Cortex of kidney (tissue), 1 donor: ENCODE measurements at places on chromosomes 11 and 22.

DNA sequence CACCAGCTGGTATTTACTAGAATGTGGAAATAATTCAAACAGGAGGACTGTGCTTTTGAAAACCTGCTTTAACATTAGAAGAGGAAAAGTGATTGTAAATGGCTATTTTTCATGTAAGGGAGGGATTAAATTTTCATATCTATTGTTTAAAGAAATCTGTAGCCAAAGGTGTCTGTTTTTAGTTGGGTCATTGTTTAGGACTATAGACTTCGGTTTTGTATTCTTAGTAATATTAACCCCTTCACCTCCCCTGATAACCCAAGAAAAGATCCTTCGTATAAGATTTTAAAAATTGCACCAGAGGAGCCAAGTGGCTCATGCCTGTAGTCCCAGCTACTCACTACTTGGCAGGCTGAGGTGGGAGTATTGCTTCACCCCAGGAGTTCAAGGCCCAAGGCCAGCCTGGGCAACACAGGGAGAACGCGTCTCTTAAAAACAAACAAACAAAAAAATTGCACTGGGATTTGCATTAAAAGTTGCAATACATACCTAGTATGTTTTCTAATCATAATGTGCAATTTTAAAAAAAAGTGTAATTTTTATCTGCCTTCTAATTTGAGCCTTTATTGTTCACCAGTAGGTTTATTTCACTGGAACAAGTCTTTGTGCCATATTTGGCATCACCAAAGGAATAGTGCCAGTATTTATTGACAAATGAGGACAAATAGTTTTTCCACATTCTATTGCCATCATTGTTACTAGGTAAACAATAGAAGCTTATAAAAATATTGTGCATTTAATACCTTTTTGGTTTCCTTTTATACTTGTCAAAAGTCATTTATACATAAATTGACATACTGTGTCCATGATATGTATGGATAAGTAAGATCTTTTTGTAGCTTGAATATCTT is 34.3 kb downstream of the MTMR3 start:
- no peak for DNase-seq

DNA sequence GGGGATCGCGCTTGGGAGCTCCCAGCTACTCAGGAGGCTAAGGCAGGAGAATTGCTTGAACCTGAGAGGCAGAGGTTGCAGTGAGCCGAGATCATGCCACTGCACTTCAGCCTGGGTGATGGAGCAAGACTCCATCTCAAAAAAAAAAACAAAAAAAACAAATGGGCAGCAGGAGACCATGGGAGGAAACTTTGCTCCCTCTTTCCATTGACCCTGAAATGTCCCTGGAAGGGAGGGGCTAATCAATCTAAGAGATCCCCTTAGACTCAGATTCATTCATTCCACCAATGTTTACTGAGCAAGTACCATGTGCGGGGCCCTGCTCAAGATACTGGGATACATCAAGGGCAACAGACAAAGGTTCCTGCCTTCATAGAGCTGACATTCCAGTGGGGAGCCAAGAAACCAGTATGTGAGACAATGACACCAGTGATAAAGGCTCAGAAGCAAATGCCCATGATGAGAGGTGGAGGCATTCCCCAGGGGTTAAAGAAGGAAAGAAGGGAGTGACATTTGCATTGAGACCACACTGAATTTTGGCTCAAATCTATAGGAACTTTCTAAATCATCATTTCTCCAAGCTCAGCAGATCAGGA is 37.7 kb upstream of the TFIP11 start:
- DNase-seq, result no peak

DNA sequence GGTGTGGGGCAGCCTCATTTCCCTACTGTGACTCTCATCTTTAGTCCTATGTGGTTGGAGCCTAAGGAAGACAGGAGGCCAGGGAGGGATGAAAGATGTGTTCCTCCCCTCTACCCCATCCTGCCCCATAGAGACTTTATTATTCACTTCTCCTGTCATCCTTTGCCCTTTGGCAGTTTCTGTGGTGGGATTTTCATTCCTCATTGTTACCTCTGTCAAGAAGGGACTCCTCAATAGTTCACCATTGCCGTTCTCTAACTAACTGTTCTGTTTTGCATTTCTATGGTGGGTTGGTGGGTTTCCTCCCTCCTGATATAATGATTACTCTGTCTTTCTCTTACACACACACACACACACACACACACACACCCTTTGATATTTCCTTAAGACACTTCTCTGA is 202.3 kb downstream of the DSCAML1 start:
- no peak for DNase-seq

- DNase-seq, result no peak
These were observed 29.7 kb upstream of the KCNA4 start for GRCh38 chr11:30046578-30046945.

DNA sequence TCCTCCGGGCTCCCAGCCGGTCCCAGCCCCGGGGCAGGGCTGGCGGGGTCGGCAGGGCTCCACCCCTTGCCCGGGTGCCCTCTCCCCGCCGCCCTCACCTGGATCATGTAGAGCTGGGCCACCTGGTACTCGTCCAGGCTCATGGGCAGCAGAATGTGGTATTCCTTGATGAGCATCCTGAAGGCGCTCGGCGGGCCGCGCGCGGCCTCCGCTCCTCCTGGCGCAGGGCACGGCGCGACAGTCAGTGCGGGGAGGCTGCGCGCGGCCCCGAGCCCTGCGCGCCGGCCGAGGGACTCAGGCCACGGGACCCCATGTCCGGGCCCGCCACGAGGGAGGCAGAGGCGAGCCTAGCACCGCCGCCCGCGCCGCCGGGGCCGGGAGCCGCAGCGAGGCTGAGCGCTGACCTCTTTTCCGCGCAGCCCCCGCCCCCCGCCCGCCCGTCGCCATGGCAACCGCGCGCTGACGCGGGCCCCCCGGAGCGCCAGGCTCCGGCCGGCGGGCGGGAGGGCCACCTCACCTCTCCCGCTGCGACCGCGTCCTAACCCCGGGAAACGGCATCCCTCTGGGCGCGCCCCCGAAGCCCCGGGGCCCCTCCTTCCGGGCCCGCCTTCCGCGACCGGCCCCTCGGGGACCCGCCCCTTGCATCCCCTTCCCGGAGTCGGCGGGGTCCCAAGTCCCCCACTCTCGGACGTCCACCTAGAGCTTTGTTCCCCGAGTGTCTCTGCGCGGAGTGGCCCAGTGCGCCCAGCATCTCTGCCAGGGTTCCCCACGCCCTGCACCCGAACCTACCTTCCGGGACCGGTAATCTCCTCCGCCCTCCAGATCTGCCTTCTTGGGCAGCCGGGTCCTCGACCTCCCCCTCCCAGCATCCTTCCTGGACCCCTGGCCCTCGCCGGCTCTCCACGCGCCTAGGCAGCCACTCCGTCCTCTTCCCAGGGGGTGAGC is 886 bp downstream of the PITPNM1 start:
- no peak for DNase-seq

- no peak for DNase-seq
These were observed 13.8 kb upstream of the FGF4 start for GRCh38 chr11:69788956-69789355.

GRCh38 chr11:31817621-31818424 is 6.7 kb upstream of the PAX6 start:
- DNase-seq, result no peak

DNA sequence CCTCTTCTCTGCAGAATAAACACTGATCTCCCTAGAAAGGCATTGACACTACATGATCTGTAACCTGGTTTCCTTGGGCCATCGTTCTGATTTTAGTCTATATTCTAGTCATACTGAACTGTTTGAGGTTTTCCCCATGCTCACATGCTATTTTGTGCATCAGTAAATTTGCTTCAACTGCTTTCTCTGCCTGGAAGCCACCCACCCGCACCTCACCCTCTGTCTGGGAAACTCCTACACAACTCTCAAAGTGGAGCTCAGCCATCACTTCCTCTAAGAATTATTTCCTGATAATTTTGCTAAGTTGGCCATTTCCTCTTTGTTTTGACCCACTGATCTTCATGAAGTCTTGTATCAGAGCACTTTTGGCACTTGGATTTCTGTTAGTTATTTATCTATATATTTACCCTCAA is 36.1 kb downstream of the MMP20 start:
- no peak for DNase-seq

- DNase-seq, result no peak
These were observed 86.9 kb upstream of the PARVA start for GRCh38 chr11:12290477-12290922.

GRCh38 chr22:45296628-45297297 is 12.0 kb downstream of the UPK3A start:
- no peak for DNase-seq
